ENCODE measurements at places on chromosomes 16 and 17.

DNA sequence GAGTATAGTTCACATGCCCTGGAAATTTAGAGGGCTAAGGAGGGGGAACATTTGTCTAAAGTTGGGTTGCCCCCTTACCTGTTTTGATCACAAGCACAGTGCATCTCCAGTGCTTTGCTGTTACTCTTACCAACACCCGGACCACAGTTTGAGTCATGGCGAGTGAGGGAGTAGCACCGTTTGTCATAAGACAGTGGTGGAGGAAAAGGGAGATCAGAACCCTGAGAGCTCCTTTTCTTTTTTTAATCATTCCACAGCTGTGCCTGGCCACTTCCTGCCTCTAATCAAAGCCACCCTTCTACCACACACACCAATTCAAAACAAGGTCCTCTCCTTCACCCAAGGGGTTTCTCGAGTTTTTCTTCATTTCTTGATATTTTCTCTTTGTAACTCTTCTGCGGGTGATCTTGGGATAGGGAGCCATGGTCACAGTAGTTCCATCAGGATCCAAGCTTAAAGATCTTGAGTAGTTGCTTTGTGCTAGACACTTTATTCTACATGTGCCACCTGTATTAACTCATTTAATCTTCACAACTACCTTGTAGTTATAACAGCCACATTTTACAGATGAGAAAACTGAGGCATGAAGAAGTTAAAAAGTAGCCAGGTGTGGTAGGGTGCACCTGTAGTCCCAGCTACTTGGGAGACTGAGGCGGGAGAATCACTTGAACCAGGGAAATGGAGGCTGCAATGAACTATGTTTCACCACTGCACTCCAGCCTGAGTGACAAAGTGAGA lies 5.0 kb upstream of the MYL4 start:
- DNase-seq, result no peak
- peaks cover 53% of the 10 kb centered on the region for H3K4me1 ChIP-seq
- no peaks in the 10 kb centered on the region for H3K36me3 ChIP-seq
- H3K27ac ChIP-seq, result peak overlapping the region; percentile 89
- no peaks in the 10 kb centered on the region for H3K27me3 ChIP-seq
- H3K4me3 ChIP-seq, result peak overlapping the region; percentile 53

DNA sequence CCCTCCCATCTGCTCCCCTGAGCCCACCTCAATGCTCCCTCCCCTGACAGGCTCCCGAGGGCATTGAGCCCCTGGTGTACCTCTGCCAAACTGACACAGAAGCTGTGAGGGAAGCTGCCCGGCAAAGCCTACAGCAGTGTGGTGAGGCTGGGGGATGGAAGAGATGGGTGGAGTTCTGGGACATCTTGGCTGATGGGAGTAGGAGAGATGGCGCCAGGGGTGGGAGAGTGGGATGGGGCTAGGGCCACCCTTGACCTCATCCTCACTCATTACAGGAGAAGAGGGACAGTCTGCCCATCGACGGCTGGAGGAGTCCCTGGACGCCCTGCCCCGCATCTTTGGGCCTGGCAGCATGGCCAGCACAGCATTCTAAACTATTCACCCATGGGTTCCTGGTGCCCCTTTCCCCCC lies 16.2 kb upstream of the CTCF start:
- H3K36me3 ChIP-seq, result peaks cover 10% of the 10 kb centered on the region
- no peaks in the 10 kb centered on the region for H3K27me3 ChIP-seq
- no peak for DNase-seq
- H3K4me3 ChIP-seq, result no peak overlapping the region
- H3K4me1 ChIP-seq, result peaks cover 41% of the 10 kb centered on the region
- peak overlapping the region; percentile 99 for H3K27ac ChIP-seq

GRCh38 chr17:48792033-48792798 lies 24.8 kb downstream of the TTLL6 start:
- H3K36me3 ChIP-seq, result no peaks in the 10 kb centered on the region
- H3K27me3 ChIP-seq, result peaks cover 23% of the 10 kb centered on the region
- no peak for DNase-seq
- peaks cover 21% of the 10 kb centered on the region for H3K4me1 ChIP-seq
- H3K4me3 ChIP-seq, result no peak overlapping the region

DNA sequence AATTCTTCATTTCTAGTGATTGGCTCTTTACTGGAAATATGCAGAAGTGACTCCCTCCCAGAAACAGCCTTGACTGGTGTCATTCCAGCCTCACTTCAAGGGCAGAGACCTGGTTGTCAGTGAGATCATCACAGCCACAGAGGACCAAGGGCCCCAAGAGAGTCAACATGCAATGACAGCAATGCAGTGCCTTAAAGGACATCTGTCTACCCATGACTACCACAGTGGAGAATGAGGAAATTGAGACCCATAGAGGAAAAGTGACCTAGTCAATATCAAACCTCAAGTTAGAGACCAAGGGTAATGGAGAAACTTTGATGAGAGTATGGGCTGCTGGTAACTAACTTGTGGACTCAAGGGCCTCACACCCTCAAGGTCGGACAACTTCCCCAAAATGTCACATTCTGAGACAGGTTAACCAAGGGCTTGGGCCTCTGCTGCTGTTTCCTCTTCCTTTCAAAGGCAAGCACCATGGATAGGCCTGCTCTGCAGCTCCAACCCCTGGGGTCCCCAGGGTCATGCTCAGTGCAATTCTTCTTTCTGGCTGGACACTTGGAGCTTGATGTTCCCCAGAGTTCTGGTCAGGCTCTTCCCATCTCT lies 11.3 kb downstream of the NOG start:
- H3K4me3 ChIP-seq, result no peak overlapping the region
- H3K4me1 ChIP-seq, result peaks cover 7% of the 10 kb centered on the region
- H3K27ac ChIP-seq, result no peak overlapping the region
- peaks cover 3% of the 10 kb centered on the region for H3K27me3 ChIP-seq
- no peak for DNase-seq
- H3K36me3 ChIP-seq, result no peaks in the 10 kb centered on the region

DNA sequence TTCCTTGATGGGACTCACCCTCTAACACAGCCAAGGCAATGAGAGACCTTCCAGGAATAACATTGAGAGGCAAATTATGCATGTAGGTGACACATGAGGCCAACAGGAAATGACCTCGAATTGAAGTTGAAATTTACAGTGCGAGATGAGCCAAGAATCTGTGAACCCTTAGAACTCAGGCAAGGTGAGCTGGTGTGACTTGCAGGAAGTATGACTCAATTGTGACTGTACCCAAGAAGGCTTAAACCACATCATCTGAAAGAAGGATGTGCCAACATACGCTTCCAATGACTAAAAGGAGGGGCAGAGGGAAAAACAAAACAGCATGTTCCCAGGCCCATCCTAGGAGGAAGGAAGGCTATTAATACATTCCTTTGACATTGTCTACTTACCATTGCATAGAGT lies 44.8 kb downstream of the PITPNC1 start:
- no peak for DNase-seq
- peaks cover 21% of the 10 kb centered on the region for H3K36me3 ChIP-seq
- peaks cover 56% of the 10 kb centered on the region for H3K4me1 ChIP-seq
- peaks cover 2% of the 10 kb centered on the region for H3K27me3 ChIP-seq
- H3K4me3 ChIP-seq, result peak overlapping the region; percentile 60

- no peaks in the 10 kb centered on the region for H3K27me3 ChIP-seq
- H3K27ac ChIP-seq, result no peak overlapping the region
- no peak overlapping the region for H3K4me3 ChIP-seq
- H3K4me1 ChIP-seq, result peaks cover 8% of the 10 kb centered on the region
- H3K36me3 ChIP-seq, result no peaks in the 10 kb centered on the region
Observed at GRCh38 chr17:73013816-73014663, 78.4 kb downstream of the SLC39A11 start.

DNA sequence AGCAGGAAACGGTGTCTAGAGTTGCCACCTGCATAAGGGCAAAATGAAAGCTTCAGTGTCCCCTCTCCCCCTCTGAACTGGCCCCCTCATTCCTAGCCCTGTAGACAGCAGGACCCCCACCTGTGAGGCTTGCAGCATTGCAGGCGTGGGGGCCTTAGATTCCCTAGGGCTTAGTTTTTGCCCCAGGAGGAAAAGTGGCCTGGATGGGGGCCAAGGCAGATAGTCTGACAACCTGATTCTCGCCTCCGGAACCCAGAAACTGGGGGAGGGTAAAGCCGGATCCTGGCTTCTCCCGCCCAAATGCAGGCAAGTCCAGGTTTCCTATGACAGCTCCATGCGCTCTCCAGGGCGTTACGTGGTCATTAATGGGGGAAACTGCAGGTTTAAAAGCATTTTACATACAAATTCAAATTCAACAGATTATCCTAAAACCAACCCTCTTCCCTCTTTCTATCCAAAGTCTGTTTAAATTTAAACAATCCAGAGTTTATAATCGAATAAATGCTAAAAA lies 678 bp upstream of the HOXB6 start:
- H3K4me1 ChIP-seq, result peaks cover 28% of the 10 kb centered on the region
- no peaks in the 10 kb centered on the region for H3K36me3 ChIP-seq
- peaks cover 85% of the 10 kb centered on the region for H3K27me3 ChIP-seq
- no peak overlapping the region for H3K4me3 ChIP-seq
- DNase-seq, result no peak

DNA sequence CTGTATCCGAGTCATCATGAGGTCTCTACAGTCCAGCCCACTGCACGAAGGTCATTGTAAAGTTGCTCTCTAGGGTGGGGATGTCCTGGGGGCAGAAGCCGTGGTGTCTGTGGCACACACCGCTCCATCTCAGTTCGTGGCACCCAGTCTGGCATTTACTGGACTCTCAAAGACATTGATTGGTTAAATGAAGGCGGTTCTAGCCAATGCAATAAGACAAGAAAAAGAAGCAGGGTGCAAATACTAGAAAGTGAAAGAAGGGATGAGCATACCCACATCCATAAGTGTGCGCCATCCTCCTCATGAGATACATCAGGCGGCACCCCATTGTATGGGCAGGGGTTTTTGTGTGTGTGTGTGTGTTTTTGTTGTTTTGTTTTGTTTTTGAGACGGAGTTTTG lies 10.7 kb upstream of the ATP2A3 start:
- no peak for DNase-seq
- no peak overlapping the region for H3K27ac ChIP-seq
- H3K4me3 ChIP-seq, result no peak overlapping the region
- peaks cover 10% of the 10 kb centered on the region for H3K27me3 ChIP-seq

DNA sequence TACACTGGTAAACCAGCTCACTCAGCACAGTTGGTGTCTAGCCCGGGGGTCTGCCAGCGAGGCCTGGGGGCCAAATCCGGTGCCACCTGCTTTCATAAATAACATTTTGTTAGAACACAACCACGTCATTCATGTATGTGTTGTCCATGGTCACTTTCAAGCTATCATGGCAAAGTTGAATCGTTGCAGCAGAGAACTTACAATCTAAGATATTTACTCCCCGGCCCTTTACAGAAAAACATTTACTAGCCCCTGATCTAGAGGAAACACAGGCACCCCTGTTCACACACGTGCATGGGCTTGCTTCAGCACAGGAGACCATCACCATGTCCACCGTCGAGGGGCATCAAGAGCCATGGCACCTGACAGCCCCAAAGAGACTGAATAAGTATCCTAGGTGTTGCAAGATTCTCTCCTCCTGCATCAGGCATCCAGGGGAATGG lies 111.4 kb upstream of the DNAH9 start:
- no peak overlapping the region for H3K27ac ChIP-seq
- DNase-seq, result no peak
- H3K36me3 ChIP-seq, result no peaks in the 10 kb centered on the region
- no peaks in the 10 kb centered on the region for H3K27me3 ChIP-seq
- H3K4me3 ChIP-seq, result no peak overlapping the region

- no peak for DNase-seq
- peaks cover 2% of the 10 kb centered on the region for H3K27me3 ChIP-seq
- no peak overlapping the region for H3K27ac ChIP-seq
- no peak overlapping the region for H3K4me3 ChIP-seq
- H3K36me3 ChIP-seq, result peaks cover 3% of the 10 kb centered on the region
- H3K4me1 ChIP-seq, result peaks cover 6% of the 10 kb centered on the region
Observed at GRCh38 chr17:8577868-8578267, 52.7 kb downstream of the MYH10 start.

DNA sequence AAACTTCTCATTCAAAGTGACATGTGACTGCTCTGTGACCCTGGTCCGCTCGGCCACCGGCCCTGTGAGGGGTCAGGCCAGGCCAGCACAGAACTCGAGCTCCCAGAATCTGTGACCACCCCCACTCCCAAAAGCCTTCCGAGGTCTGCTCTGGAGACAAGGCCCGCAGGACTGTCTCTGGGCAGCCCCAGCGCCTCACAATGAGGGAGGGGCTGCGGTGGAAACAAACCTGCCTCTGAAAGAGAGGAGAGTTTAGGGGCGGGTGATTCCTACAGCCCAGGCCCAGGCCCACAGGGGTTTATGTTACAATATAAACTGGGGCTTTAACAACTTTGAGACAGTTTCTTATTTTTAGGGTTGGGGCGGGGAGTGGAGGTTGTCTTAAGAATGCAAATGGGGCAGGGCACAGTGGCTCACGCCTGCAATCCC lies 19.9 kb downstream of the IGFBP4 start:
- H3K4me1 ChIP-seq, result peaks cover 1% of the 10 kb centered on the region
- peaks cover 10% of the 10 kb centered on the region for H3K27me3 ChIP-seq
- no peak for DNase-seq
- H3K27ac ChIP-seq, result no peak overlapping the region
- H3K36me3 ChIP-seq, result no peaks in the 10 kb centered on the region

- H3K27ac ChIP-seq, result no peak overlapping the region
- H3K4me3 ChIP-seq, result no peak overlapping the region
- peaks cover 27% of the 10 kb centered on the region for H3K4me1 ChIP-seq
- no peaks in the 10 kb centered on the region for H3K27me3 ChIP-seq
- H3K36me3 ChIP-seq, result peaks cover 37% of the 10 kb centered on the region
Observed at GRCh38 chr17:47176389-47176826, 12.7 kb downstream of the CDC27 start.

GRCh38 chr17:78826836-78827509 lies 13.6 kb downstream of the USP36 start:
- no peak for DNase-seq
- H3K36me3 ChIP-seq, result peaks cover 41% of the 10 kb centered on the region
- H3K4me1 ChIP-seq, result peaks cover 8% of the 10 kb centered on the region
- H3K4me3 ChIP-seq, result no peak overlapping the region

DNA sequence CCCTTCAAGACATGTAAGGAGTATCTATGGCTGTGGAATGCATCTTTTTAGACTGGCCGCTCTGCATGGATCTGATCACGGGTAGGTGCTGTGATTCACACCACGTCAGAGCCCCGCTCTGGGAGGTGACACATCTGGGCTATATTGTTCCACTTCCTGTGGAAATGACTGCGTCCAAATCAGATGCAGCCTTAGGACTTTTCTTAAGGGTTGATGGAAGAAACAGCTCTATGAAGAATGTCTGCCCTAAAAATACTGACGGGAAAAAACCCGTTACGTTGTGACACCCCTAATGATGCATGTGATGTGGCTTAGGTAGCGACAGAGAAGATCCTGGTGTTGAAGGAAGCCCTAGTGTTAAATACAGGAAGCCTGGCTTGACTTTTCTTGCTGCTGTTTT lies 12.2 kb downstream of the BANP start:
- no peaks in the 10 kb centered on the region for H3K27me3 ChIP-seq
- no peak for DNase-seq
- H3K4me1 ChIP-seq, result peaks cover 41% of the 10 kb centered on the region
- H3K36me3 ChIP-seq, result peaks cover 6% of the 10 kb centered on the region
